Stimulated activated CD8-positive, alpha-beta memory T cell treated with anti-CD3 and anti-CD28 coated beads, Interleukin-4, amount 100 ng/mL, for 1 hour (primary cell): ENCODE measurements at places on chromosomes 1 and 21.

- no peak for DNase-seq
Observed at GRCh38 chr1:44108971-44109370, 9.7 kb upstream of the KLF17 start.

- peak; percentile 9 for DNase-seq
Observed at GRCh38 chr1:44030605-44031251, 534 bp downstream of the SLC6A9 start.

DNA sequence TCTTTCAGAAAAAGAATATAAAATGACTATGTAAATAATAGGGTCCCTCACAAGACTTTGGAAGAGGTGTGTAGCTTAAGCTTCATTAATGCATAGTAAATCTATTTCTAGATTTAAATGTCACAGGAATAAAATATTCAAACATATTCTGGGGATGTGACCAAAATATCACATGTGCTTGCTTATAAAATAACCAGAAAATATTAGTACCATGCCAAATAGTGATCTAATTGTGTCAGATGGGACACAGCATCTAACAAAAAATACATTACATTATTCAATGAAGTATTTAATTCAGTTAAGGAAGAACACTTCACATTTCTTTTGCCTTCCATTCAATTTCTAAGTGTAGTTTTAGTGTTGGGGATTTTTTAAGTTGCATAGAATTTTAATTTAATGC, 179.5 kb downstream of the LRRC40 start:
- DNase-seq: no peak

GRCh38 chr1:158019171-158019868, 25.9 kb downstream of the KIRREL1 start:
- DNase-seq: no peak

DNA sequence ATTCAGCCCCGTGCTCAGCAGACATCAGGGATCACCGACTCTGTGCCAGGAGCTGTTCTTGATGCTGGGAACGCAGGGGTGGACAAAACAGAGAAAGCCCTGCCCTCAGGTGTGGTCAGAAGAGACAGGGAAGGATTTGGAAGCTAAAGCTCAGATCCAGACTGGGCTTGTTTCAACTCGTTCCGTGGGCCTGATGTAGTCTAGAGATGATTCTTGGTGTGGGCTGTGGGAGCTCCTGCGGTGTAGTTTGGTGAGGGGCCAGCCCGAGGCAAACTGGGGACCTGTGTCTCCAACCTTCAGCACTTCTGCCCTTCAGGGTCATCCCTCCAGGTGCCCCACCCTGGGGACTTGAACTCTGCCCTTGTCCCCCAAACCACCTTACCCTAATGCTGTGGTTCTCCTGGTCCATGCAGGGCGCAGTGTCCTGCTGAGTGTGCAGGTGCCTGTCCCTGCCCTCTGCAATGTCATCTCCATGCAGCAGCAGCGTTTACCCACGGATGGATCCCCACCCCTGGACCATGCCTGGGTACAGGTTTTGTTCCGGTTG, 17.3 kb upstream of the ABCG1 start:
- DNase-seq: no peak

GRCh38 chr1:213993929-213994328, 6.2 kb downstream of the PROX1 start:
- no peak for DNase-seq

GRCh38 chr1:31310198-31310597, 13.4 kb downstream of the ZCCHC17 start:
- DNase-seq: no peak

- no peak for DNase-seq
Observed at GRCh38 chr1:3172431-3173380, 103.7 kb downstream of the PRDM16 start.

GRCh38 chr21:38670861-38671260, 134.9 kb upstream of the ETS2 start:
- DNase-seq: no peak

DNA sequence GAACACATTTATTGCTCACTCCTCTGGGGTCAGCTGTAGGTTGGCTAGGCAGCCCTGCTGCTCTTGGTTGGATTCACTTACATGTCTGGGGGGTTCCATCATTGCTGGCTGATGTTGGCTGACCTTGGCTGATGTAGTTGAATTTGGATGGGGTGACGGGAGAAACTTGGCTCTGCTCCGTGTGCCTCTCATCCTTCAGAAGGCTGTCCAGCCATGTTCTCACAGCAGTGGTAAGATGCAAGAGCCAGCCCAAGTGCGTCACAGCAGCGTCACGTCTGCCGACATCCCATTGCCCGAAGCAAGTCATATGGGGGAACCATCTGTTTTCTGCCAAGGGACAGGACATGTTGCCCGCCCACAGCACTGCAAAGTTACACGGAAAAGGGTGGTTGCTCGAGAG, 613.5 kb downstream of the MATN1 start:
- no peak for DNase-seq

DNA sequence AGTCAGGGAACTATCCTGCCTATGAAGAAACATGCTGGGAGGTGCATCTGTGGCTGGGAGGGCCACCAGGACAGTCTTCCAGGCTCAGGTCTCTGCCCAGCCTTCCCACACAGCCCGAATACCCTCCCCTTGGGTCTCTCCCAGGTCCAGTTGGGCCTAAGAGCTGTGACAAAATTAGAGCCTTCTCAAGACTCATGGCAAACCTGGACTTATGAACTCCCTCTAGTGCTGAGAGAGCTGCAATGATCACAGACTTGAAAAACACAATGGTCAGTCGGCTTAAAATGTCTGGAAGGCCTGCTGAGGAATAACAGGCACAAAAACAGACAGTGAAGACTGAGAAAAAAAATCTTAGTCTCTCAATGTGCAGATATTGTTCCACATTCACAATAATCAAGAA, 325.1 kb downstream of the BRINP2 start:
- no peak for DNase-seq

DNA sequence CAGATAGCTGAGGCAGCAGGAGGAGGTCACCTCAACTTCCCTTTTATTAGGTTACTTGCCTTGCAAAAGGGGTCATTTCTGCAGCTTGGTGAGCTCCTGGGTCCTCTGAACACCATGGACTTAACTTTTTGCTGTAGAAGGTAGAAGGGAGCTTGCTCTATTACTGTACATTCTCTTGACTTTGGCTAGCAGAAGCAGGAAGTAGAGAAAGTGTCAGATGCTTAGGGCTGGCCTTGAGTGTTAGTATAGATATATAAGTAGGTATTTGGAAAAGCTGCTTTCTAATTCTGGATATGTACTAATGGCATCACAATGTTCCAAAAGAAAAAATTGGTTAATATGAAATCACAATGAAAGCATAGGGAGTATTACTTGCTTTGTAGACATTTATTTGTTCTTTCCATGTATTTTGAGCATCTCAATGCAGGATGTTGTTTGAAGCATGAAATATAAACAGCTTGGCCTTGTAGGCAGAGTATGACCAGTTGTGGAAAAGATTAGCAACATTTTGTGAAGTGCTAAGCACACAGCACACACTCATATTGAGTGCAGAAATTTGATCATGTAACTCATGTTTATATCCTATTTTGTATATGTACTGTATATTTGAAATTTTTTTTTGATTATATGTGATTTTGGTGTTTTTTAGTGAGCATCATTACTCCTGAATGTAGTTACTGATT, 108.8 kb downstream of the DYRK1A start:
- no peak for DNase-seq

DNA sequence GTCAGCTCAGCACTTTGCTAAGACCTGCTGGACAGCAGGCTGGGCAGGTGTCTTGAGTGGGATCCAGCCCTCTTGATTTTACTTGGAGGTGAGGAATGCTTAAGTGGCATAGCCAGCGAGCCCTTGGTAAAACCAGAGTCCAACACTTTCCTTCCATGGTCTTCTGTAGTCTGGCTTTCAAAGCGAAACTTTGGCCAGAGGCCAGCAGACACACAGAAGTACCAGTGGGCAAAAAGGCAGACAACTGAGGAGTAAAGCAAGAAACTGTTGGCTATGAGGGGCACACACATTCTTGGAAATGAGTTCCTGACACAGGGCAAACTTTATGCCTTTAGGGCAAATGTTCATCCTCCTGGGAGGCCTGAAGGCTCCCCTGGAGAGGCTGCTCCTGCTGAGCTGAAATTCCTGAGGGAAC, 281.0 kb upstream of the POU3F1 start:
- DNase-seq: no peak

GRCh38 chr1:156494309-156494895, 6.2 kb downstream of the MEF2D start:
- DNase-seq: no peak

GRCh38 chr1:25355841-25356395, 17.8 kb downstream of the TMEM50A start:
- no peak for DNase-seq

GRCh38 chr1:10694633-10695627, 101.5 kb downstream of the CASZ1 start:
- DNase-seq: peak; percentile 30

DNA sequence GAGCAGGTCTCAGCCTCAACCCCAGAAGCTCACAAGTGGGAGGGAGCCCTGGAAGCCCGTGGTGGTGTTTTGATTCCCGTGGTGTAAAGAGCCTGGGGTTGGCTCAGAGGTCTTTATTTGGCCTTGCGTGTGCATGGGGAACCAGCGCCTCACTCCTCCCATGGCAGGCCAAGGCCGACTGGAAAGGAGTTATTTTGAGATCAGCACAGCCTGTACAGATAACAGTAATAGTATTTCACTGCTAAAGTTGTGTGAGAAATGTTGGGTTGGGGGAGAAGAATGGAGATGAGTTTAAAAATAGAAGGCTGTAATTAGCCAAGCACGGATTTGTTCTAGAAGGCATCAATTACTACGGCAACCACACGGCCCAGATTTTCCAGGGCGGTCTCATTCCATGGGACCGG, 186.5 kb downstream of the DYRK1A start:
- no peak for DNase-seq

DNA sequence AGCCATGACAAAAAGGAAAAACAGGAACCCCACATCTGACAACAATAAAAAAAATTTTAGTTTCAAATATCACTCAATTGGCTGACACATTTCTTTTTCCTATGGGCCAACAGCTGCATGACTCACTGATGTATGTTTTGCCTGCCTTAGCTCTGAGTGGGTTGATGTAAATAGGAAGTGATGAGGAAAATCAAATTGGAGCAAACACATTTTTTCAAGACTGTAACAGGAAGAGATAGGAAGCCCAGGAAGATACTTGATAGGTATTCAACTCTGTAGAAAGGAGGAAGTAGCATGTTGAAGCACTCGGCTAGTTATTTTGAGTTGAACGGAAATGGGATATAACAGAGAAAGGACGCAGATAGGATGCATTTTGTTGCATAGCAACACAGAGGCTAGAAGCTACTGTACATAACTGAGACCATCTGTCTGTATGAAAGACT, 168.0 kb upstream of the NR5A2 start:
- no peak for DNase-seq

- no peak for DNase-seq
Observed at GRCh38 chr1:99017655-99018054, 13.0 kb upstream of the PLPPR5 start.

DNA sequence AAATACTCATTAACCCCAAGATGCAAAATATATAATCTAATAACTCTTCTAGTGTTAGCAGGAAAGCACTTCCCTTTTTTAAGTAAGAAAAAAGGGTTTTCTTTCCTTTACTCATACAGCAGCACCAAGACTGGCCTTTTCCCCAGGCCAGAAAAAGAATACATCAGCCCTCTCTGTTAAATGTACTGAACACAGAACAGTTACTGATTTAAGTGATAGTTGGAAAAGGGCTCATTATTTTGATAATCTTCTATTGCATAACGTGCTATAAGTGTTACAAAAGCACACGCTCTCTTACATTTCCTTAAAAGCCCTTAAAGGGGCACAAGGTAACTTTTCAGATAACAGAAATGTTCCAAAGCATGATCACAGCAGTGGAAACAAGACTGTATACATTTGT, 142.9 kb downstream of the TIAM1 start:
- DNase-seq: no peak

DNA sequence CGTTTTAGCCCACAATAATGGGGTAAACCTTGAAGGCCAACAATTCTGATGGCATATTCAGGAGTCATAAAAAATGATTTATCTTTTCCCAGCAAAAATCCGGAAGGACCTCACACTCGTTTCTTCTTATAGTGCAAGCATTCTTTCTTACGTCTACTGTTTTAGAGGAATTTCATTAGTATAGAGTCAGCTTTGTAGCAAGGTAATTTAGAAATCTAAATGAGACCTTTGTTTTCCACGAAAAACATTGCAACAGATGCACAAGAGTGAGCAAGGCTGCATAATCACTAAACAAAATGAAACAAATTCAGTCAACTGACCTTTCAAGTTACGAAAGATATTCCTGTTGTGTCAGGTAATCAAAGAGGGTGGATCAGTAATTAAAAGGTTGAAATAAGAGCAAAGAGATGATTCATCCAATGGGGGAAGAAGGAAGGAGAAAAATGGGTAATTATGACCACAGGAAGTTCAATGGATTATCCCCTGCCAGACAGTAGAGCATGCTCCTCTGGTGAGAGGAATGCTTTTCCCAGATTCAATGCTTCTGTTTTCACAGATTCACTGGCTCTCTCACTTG, 560 bp upstream of the CSDE1 start:
- DNase-seq: no peak
